ENCODE measurements at places on chromosomes 7 and 10.

DNA sequence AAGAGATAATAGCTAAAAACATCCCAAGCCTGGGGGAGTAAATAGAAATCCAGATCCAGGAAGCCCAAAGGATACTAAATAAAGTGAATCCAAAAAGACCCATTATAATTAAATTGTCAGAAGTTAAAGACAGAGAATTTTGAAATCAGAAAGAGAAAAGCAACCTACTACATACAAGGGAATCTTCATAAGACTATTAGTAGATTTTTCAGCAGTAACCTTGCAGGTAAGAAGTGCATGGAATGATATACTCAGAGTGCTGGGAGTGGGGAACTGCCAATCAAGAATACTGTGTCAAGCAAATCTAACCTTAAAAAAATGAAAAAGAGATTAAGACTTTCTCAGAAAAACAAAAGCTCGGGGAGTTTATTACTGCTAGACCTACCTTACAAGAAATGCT is 13.2 kb upstream of the GIMAP1 start:
- no peak overlapping the region for H3K4me3 ChIP-seq
- H3K4me1 ChIP-seq: no peaks in the 10 kb centered on the region
- no peaks in the 10 kb centered on the region for H3K27me3 ChIP-seq

GRCh38 chr7:28132959-28133870 is 47.4 kb downstream of the JAZF1 start:
- DNase-seq: no peak
- no peaks in the 10 kb centered on the region for H3K4me1 ChIP-seq
- no peaks in the 10 kb centered on the region for H3K36me3 ChIP-seq
- H3K27ac ChIP-seq: no peak overlapping the region

- no peak for DNase-seq
- H3K27me3 ChIP-seq: no peaks in the 10 kb centered on the region
- no peak overlapping the region for H3K4me3 ChIP-seq
- H3K36me3 ChIP-seq: no peaks in the 10 kb centered on the region
These were observed 4.4 kb upstream of the TRUB1 start for GRCh38 chr10:114933588-114933987.

DNA sequence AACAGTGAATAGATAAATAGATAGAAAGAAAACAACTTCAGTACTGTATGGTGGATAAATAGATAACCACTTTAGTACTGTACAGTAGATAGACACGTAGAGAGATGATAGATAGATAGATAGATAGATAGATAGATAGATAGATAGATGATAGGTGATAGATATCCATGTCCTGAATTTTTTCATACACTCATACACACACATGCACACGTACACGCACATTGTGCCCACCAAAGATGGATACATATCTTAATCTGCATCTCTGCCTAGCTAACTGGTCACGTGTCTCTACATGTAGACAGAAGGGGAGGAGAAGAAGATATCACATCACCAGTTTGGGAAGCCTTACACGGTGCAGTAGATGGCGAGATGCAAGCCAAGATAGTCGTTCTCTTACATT is 99.2 kb downstream of the ARID5B start:
- peaks cover 60% of the 10 kb centered on the region for H3K4me1 ChIP-seq
- H3K4me3 ChIP-seq: no peak overlapping the region
- no peaks in the 10 kb centered on the region for H3K36me3 ChIP-seq
- no peaks in the 10 kb centered on the region for H3K27me3 ChIP-seq
- no peak for DNase-seq

- DNase-seq: no peak
- no peaks in the 10 kb centered on the region for H3K27me3 ChIP-seq
These were observed 40.3 kb downstream of the SGCE start for GRCh38 chr7:94615666-94616065.

GRCh38 chr10:49361735-49362568 is 33.9 kb downstream of the DRGX start:
- no peak overlapping the region for H3K4me3 ChIP-seq
- no peak for DNase-seq
- H3K36me3 ChIP-seq: no peaks in the 10 kb centered on the region
- no peaks in the 10 kb centered on the region for H3K4me1 ChIP-seq

GRCh38 chr10:30420266-30420665 is 13.7 kb upstream of the MAP3K8 start:
- no peak overlapping the region for H3K27ac ChIP-seq
- no peaks in the 10 kb centered on the region for H3K27me3 ChIP-seq
- peaks cover 25% of the 10 kb centered on the region for H3K4me1 ChIP-seq
- no peaks in the 10 kb centered on the region for H3K36me3 ChIP-seq
- H3K4me3 ChIP-seq: no peak overlapping the region

DNA sequence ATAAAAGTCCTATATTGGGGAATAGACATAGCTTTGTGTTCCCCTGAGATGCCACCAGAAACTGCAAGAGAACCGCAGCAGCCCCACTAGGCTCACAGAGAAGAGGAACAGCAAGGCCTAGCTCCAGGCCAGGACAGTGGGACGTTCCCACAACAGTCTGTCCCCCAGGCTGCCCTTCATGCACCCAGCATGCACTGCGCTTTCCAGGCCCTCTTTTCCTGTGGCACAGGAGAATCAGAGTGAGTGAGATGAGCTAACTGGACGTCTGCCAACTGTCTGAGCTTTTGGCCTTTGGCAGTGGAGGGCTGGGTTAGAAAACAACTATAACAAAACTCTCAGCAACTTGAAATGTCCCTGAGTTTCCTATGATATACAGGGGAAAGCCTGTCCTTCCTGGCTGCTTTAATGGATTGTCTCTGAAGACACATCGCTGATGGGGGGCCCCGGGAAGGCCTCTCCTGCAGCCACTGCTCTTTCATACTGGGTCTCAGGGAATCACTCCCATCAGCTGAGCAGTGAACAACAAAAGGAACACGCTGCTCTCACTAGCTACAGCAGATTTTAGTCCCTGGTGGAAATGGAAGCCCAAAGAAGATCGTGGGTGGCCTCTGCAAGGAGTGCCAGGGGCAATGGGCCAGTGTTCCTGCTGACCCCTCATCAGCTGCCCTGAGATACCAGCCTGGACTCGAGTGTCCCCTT is 53.5 kb downstream of the PODXL start:
- no peaks in the 10 kb centered on the region for H3K36me3 ChIP-seq
- DNase-seq: no peak
- no peak overlapping the region for H3K4me3 ChIP-seq
- H3K4me1 ChIP-seq: peaks cover under 1% of the 10 kb centered on the region
- H3K27me3 ChIP-seq: no peaks in the 10 kb centered on the region
- H3K27ac ChIP-seq: no peak overlapping the region

GRCh38 chr10:102628451-102628911 is 15.8 kb upstream of the TRIM8 start:
- H3K4me3 ChIP-seq: no peak overlapping the region
- peak overlapping the region; percentile 98 for H3K27ac ChIP-seq
- H3K27me3 ChIP-seq: no peaks in the 10 kb centered on the region
- H3K4me1 ChIP-seq: peaks cover 65% of the 10 kb centered on the region
- peaks cover 4% of the 10 kb centered on the region for H3K36me3 ChIP-seq
- no peak for DNase-seq

DNA sequence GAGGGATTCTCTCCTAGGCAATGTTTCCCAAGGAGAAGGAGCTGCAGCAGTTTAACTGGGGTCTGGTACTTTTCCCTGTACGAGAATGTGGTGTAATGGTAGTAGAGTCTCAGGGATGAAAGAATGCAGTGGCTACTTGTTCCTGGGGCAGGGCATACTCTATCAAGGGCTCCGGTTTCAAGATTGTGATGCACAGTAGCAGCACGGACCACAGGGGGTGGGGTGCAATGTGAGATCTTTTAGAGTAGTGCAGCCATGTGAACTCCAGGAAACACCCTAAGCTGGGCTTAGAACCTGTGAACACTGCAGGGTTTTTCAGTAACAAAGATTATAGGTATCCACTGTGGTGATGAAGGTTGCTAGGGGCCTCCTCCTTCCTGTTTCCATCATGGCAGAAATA is 903.9 kb downstream of the NRG3 start:
- no peaks in the 10 kb centered on the region for H3K27me3 ChIP-seq
- no peaks in the 10 kb centered on the region for H3K36me3 ChIP-seq

GRCh38 chr7:90621747-90622140 is 25.6 kb downstream of the CDK14 start:
- H3K27me3 ChIP-seq: no peaks in the 10 kb centered on the region
- no peak overlapping the region for H3K4me3 ChIP-seq
- H3K4me1 ChIP-seq: peaks cover 10% of the 10 kb centered on the region
- DNase-seq: no peak
- H3K36me3 ChIP-seq: no peaks in the 10 kb centered on the region

GRCh38 chr10:21749788-21750187 is 215.8 kb downstream of the MLLT10 start:
- H3K27me3 ChIP-seq: no peaks in the 10 kb centered on the region
- no peak for DNase-seq
- no peaks in the 10 kb centered on the region for H3K4me1 ChIP-seq
- no peak overlapping the region for H3K4me3 ChIP-seq

GRCh38 chr7:151378011-151378410 is 31.8 kb downstream of the WDR86 start:
- peaks cover 15% of the 10 kb centered on the region for H3K4me1 ChIP-seq
- no peak overlapping the region for H3K4me3 ChIP-seq
- H3K27ac ChIP-seq: no peak overlapping the region
- H3K27me3 ChIP-seq: no peaks in the 10 kb centered on the region

- H3K4me1 ChIP-seq: peaks cover 23% of the 10 kb centered on the region
- peak overlapping the region; percentile 71 for H3K4me3 ChIP-seq
- DNase-seq: no peak
- H3K36me3 ChIP-seq: no peaks in the 10 kb centered on the region
These were observed 9.5 kb downstream of the MNX1 start for GRCh38 chr7:157000741-157001653.

DNA sequence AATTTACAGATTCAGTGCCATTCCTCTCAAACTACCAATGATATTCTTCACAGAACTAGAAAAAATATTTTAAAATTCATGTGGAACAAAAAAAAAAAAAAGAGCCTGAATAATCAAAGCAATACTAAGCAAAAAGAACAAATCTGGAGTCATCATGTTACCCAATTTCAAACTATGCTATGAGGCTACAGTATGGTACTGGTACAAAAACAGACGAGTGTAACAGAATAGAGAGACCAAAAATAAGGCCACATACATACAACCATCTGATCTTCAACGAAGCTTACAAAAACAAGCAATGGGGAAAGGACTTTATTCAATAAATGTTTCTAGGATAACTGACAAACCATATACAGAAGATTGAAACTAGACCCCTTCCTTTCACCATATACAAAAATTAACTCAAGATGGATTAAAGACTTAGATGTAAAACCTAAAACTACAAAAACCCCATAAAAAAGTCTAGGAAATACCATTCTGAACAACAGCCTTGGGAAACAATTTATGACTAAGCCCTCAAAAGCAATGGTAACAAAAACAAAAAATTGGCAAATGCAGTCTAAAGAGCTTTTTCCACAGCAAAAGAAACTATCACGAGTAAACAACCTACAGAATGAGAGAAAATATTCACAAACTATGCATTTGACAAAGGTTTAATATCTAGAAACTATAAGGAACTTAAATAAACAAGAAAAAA is 207.7 kb downstream of the PTN start:
- H3K27me3 ChIP-seq: no peaks in the 10 kb centered on the region
- no peaks in the 10 kb centered on the region for H3K36me3 ChIP-seq
- H3K4me1 ChIP-seq: no peaks in the 10 kb centered on the region
- H3K4me3 ChIP-seq: no peak overlapping the region
- H3K27ac ChIP-seq: no peak overlapping the region

GRCh38 chr10:129184196-129184595 is 282.8 kb upstream of the MGMT start:
- no peak overlapping the region for H3K27ac ChIP-seq
- no peak for DNase-seq
- H3K4me1 ChIP-seq: no peaks in the 10 kb centered on the region
- no peaks in the 10 kb centered on the region for H3K36me3 ChIP-seq
- no peak overlapping the region for H3K4me3 ChIP-seq

DNA sequence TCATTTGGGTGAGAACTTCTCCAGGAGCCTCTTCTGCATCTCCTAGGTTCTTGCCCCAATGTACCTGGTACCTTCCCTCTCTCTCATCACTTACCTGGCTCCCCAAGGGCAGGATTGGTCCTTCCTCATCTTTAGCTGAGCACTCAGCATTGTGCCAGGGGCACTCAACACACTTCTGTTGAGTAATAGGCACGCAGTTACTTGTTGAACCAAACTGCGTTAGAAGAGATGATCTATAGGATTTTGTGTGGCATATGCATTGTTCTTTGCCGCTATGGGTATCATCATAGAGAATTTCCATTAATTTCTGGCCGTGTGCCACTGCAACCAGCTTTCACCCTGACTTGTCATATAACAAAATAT is 16.4 kb downstream of the TBXAS1 start:
- no peaks in the 10 kb centered on the region for H3K27me3 ChIP-seq
- DNase-seq: no peak
- H3K4me1 ChIP-seq: no peaks in the 10 kb centered on the region
- H3K27ac ChIP-seq: no peak overlapping the region
- H3K4me3 ChIP-seq: no peak overlapping the region

DNA sequence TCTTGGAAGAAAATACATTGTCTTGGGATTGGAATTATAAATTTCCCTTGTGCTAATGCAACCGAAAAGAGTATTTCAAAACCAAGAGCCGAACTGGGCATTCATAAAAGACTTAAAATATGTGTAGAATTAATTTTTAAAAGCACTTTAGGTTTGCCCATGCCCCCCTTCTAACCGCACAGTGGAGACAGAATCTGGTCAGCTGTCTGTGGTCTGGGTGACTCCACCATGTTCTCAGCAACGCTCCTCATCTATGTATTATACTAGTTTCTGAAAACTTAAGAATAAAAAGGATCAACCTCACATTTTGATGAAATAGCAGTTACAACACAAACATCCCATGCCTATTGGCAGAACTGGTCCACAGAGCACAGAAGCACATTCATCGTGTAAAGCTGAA is 192.6 kb upstream of the C7orf33 start:
- no peaks in the 10 kb centered on the region for H3K27me3 ChIP-seq
- H3K4me3 ChIP-seq: no peak overlapping the region

DNA sequence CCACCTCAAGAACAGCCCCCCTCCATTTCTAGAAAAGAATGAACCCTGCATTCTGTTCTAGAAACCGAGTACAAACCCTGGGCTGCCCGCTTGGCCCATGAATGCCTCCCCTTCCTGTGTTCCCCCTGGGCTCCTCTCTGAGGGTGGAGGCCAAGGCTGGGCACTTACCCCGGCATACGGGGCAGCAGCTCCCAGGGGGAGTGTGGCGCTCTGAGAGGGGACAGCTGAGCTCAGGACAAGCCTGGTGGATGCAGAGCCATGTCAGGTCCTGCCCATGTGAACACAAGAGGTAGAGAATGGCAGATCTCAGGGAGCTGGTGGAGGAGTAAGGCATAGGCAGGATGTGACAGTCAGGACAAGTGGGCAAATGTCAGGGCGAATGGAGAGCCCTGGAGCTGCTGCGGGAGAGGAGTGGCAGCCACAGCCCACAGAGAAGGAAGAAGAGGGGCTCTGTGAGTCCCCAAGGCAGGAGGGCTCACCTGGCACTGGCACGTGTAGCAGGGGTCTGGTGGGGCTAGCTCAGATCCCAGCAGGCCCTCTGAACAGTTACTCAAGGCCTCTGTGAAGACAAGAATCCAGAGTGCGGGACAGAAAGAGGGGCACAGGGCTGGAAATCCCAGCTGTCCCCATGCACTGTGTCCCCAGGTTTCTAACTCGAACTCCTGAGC is 18.9 kb downstream of the ATP6V1F start:
- H3K4me1 ChIP-seq: no peaks in the 10 kb centered on the region
- no peak for DNase-seq
- no peak overlapping the region for H3K4me3 ChIP-seq
- H3K27ac ChIP-seq: no peak overlapping the region
